Caudate nucleus (tissue), 63 donors: ENCODE measurements at places on chromosomes 11 and 22.

DNA sequence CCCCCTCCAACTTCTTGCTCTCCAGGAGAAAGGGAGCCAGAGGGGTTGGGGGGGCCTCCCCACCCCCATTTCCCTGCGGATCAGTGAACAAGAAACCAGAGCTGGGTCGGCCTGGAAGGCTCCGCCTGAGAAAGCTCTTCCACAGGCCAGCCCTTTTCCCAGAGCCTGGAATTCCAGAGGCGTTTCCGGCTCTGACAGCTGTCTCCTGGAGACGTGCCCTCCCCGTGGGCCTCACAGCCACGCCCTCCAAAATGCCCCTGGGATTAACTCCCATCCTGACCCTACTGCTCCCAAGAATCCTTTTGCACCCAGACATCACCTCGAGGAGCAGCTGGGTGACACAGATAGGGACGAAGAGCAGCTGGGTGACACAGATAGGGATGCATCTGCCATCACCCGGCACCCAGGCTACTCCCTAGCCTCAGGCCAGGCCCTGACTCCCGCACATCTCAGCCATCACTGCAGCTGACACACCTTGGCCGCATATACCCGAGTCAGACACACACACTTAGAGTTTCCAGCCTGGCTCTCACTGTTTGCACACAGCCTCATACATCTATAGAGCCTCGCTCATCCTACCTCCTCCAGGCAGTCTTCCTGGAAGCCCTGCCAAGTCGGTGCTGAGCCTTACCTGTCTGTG lies 7.6 kb upstream of the CDC42EP1 start:
- no peak for DNase-seq

- no peak for DNase-seq
Observed at GRCh38 chr11:63242089-63242781, 1.2 kb downstream of the SLC22A25 start.

DNA sequence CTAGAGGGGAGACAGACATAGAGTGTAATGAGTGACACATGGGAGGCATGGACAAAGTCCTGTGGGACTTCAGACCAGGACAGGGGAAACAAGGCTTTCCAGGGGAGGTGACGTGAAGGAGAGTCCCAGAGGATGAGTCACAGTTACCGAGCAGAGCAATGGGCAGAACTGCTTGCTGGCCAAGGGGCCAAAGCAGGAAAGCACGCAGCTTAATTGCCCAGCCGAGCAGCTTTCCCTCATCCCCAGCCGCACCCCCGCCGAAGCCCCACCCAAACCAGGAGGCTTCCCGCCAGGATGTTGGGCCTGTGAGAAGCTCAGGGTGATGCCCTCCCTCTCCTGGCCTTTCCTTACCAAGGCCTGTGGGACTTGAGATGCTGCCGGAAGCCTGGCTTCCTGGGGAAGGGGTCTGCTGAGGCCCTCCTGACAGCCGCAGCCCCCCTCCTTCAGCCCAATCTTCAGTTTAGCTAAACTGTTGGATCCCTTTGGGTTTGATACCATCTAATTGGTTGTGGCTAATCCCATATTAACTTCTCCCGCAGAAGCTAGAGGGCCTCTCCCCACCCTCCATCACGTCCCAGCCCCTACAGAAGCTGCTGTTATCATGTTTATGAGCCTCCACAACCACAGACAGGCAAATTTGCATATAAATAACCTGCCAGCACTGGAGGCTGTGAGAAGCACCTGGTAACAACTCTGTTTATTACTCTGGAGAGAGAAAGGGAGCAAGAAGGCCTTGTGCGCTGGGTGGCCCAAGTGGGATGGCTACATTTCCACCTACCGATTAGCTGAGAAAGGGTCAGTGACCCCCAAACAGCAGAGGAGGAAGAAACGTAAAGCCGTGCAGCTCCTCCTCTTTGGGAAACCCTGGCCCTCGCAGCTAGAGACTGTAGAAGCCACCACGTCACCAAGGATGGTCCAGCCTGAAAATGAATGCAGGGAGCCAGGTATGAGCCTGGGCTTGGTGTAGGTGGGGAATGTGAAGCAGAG lies 80.0 kb downstream of the TRIM29 start:
- no peak for DNase-seq

DNA sequence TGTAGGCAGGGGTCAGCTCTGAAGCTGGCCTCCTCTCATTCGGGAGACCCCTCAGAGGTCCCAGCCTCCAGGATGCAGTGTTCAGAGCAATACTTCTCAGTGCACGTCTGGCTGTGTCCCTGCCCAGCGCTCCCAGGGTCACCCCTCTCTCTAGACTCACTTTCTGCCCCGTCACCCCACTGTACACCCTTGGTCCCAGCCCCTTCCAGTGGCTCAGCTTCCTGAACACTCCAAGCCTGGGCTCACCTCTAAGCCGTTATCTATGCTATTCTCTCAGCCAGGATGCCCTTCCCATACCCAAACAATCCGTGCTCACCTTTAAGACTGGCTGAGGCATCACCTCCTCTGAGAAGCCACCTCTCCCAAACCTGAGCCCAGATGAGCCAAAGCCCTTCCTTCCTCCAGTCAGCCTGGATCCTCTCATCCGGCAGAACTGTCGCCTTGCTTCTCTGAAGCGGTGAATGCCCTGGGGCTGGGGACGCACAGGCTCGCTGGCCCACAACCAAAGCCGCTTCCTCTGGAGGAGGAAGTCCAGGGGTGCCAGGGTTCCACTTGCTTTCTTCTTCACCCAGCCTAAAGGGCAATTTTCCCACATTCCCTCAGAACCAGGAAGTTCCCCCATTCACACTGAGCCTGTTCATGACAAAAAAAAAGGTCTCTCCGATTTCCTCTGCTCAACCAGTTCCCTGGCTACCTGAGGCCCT lies 13.7 kb upstream of the CDKN1C start:
- DNase-seq, result no peak

DNA sequence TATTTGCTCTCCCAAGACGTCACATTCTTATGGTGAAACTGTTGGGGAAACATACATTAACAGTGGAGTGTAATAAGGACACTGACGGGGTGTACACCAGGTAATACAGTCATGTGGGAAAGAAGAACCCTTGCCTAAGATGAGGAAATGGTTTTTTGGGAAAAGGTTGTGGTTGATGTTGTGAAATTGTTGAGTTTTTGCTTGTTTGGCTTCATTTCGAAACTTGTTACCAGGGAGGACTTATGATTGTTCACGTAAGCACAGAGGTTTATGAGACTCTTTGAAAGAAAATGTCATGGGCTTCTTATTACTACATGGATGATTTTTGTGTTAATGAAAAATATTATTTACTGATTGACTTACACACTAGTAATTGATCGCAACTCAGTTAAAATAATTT lies 16.8 kb downstream of the ANO3 start:
- no peak for DNase-seq

DNA sequence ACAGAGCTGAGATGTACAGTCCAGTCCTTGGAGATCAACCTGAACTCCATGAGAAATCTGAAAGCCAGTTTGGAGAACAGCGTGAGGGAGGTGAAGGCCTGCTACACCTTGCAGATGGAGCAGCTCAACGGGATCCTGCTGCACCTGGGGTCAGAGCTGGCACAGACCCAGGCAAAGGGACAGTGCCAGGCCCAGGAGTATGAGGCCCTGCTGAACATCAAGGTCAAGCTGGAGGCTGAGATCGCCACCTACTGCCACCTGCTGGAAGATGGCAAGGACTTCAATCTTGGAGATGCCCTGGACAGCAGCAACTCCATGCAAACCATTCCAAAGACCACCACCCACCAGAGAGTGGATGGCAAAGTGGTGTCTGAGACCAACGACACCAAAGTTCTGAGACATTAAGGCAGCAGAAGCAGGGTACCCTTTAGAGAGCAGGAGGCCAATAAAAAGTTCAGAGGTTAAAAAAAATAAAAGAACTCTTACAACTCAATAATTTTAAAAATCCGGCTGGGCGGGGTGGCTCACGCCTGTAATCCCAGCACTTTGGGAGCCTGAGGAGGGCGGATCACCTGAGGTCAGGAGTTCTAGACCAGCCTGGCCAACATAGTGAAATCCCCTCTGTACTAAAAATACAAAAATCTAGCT lies 69.9 kb upstream of the RTL6 start:
- no peak for DNase-seq

DNA sequence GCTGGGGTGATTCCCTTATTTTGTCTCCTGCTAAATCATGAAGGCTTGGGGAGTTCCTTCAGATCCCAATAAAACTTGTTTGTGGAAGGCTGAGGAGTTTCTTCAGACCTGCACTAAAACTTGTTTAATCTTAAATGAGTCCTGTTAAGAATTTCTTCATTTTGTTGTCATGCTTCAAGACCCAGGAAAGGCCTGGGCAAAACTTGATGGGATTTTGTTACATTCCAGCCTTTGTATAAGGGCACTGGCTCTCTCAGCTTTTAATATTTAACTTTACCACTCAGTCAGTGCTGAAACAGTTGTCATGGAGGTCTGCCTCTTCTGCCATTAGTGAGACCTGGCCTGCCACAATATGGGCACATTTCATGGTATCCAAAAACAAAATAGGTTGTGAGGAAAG lies 699.0 kb downstream of the ETS1 start:
- no peak for DNase-seq

DNA sequence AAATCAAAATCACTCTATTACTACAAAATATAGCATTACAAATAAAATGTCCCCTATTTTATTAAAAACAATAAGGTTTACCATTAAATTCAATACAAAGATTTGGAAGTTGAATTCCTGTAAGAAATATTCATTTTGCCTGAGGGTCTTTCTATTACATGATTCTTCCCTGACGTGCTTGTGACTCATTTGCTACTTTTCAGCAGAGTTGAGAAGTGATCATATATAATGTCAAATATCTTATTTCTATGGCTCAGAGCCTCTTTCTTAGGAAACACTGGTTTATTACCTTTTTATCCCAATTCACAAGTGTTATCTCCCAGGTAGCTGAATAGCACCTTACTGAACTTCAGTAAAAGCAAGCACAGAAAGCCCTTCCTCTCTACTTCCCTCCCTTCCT lies 65.2 kb upstream of the CNTN5 start:
- no peak for DNase-seq

- DNase-seq, result no peak
Observed at GRCh38 chr22:24410110-24410856, 17.1 kb upstream of the ADORA2A start.

- no peak for DNase-seq
Observed at GRCh38 chr22:25085156-25085555, 114.5 kb upstream of the CRYBB3 start.

DNA sequence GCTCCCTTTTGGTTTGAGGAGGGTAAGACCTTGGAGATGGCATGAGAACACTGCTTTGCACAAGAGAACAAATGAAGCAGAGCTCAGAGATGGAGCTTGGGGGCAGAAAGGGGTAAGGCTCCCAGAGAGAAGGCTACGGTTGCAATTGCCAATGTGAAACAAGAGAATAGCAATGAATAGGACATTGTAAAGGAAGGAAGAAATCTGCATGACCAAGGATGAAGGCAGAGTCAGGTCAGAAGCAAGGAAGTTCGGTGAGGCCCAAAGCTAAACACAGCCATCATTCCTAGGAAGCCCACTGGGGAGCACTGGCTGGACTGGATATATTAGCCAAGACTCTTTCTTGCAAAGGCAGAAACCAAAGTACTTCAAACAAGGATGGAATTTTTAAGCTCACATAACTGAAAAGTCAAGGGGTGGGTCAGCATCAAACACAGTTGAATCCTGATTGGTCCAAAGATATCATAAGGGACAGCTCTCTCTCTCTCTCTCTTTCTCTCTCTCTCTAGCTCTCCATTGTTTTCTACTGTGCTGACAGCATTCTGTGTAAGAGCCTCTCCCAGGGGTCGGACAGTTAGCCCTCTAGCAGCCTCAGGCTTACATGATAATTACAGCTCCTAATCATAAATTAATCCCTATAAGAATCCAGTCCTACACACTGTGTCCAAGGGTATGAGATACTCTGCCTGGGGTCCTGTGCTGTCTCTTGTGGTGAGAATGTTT lies 484.3 kb downstream of the SOX6 start:
- DNase-seq, result no peak

DNA sequence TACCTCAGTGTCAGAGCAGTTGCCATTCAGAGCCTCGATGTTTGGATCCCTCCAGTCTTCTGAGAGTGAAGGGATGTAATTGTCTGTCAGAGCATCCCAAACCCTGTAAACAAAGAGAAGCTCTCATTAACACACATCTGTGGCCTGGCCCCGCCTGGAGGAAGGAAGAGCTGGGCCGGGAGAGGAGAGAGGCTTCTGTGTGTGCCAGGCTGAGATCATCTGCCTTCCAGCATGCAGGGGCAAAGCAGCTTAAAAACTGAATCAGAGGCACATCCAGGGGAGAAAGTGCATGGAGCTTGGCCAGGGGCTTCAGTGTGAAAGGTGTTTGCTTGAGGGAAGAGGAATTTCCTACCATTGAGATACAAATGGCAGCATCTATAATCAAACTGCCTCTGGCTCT lies 14.5 kb downstream of the FEZ1 start:
- DNase-seq, result peak; percentile 84

GRCh38 chr11:119375337-119376196 lies 5.9 kb downstream of the USP2 start:
- DNase-seq, result peak; percentile 81

- no peak for DNase-seq
Observed at GRCh38 chr11:34348919-34349318, 8.9 kb downstream of the ABTB2 start.

GRCh38 chr11:121068787-121069186 lies 32.3 kb upstream of the TECTA start:
- no peak for DNase-seq

GRCh38 chr22:20606041-20606783 lies 98.8 kb downstream of the MED15 start:
- peak; percentile 8 for DNase-seq

- no peak for DNase-seq
Observed at GRCh38 chr11:134939031-134939430, 527.0 kb upstream of the B3GAT1 start.

- peak; percentile 68 for DNase-seq
Observed at GRCh38 chr22:38034278-38034882, 22.8 kb upstream of the PICK1 start.

GRCh38 chr11:9090488-9091043 lies 833 bp downstream of the SCUBE2 start:
- no peak for DNase-seq

GRCh38 chr22:25146307-25146706 lies 53.4 kb upstream of the CRYBB3 start:
- DNase-seq, result no peak

DNA sequence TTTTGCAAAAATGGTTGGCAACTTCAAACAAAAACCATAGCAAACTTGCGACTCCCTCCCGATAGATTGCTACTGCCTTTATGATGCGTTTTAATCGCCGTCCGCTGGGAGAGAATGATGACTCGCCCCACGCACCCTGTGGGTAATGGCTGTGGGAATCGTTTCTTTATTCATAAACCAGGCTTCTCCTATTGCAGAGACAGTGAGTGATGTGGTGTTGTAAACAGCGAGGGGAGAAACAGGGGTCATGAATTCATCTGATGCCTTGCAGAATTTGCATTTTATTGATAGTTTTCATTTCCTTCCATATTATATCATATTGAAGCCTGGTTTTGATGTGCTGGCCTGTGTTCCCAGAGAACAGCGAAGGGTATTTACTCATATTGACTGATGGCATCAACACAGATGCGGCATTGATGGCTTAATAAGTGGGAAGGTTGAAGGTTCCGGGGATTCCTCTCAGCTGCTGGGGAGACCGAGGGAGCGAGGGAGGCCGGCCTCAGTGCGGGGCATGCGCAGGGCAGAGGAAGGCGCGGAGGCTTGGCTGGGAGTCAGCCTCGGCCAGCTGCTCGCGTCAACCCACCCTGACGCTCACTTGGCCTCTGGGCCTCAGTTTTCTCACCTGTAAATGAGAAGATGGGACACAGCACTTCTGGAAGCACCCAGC lies 41.3 kb downstream of the ARHGAP8 start:
- no peak for DNase-seq
